ENCODE measurements at places on chromosomes 13 and 19.

GRCh38 chr13:87087741-87088140, 583.4 kb upstream of the SLITRK5 start:
- DNase-seq: no peak

DNA sequence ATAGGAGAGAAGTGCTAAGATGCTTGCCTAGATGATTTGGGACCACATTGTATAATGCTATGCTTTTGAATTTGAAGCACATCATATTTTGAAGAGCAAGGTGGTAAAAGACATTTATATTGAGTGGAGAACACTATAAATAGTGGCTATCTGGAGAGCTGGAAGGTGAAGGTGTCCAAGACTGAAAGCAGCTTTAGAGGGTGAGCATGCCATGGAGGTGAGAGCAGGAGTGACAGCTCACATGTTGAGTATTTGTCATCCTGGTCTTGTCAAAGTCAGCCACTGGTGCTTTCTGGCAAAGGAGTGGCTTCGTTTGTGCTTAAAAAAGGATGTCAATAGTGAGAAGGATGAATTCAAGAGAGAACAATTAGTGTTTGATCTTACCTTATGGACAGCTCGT, 225.9 kb downstream of the COG6 start:
- no peak for DNase-seq

- no peak for DNase-seq
These were observed 53.2 kb downstream of the EPS15L1 start for GRCh38 chr19:16418597-16418962.

DNA sequence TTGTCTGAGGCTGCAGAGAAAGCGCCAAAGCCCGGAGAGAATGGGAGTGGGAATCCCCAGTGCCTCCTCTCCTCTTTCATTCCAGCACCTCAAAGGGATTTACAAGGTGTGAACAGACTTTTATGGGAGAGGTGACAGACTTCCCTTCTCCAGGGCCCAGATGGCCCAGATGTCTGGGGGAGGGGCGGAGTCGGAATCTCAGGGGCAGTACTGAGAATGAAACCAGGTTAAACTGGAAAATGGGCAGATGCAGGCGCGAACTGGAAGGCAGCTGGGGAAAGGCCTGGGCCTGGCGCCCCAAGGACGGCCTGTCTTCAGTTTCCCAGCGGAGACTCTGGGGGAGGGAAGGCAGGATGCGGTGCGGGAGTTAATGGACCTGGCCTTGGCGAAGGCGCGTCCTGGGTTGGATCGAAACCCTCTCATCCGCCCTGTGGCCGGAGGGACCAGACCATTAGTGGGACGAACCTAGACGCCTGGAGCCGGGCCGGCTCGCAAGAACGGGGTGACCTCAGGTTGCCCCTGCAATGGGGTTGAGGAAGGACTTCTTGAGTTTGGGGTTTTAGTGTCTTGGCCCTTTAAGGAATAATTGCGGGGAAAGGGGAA, 592 bp upstream of the TRIP10 start:
- no peak for DNase-seq

- DNase-seq: no peak
These were observed 4.3 kb downstream of the JOSD2 start for GRCh38 chr19:50506700-50507099.

- DNase-seq: no peak
These were observed 559 bp upstream of the RPL21 start for GRCh38 chr13:27250833-27251165.

- DNase-seq: no peak
These were observed 38.6 kb upstream of the TEX29 start for GRCh38 chr13:111281751-111282311.

- DNase-seq: no peak
These were observed 2.2 kb upstream of the PCDH9 start for GRCh38 chr13:67232384-67232783.

GRCh38 chr13:50993934-50994333, 84.3 kb downstream of the RNASEH2B start:
- no peak for DNase-seq

GRCh38 chr19:55642153-55643002, 1.1 kb upstream of the ZNF581 start:
- no peak for DNase-seq

- no peak for DNase-seq
These were observed 819.6 kb upstream of the ATXN8OS start for GRCh38 chr13:69288026-69288425.
